ENCODE measurements at places on chromosomes 2 and 18. TPM values are rescaled to one million over a fixed set of nuclear protein-coding genes. Genes with fewer than 3 reads are reported as not detected.

The GAD1 gene
- not detected for total RNA-seq

The POTEF gene
- not detected for total RNA-seq

The C18orf32 gene
- 25.1 TPM for total RNA-seq

The C18orf54 gene
- 1.5 TPM for total RNA-seq

The FBXO41 gene
- total RNA-seq: 1.8 TPM

DNA sequence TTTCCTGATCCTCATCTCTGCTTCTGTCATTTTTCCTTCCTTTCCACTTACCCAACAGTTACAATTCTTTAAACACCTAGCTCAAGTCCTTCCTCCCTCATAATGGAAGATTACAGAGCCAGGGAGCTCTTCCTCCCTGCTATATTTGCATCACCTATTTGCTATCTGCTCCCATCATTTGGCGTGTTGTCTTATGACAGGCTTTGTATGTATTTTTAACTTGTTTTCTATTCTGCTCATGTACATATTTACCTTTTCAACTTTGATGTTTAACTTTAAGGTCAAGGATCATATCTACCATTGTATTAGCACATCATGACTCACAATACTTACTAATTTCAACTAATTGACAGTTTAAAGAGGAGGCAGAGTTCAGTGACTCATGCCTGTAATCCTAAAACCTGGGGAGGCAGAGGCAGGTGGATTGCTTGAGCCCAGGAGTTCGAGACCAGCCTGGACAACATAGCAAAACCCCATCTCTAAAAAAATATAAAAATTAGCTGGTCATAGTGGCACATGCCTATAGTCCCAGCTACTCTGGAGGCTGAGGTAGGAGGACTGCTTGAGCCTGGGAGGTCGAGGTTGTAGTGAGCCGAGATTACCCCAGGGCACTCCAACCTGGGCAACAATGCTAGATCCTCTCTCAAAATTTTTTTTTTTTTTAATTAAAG lies 308.0 kb upstream of the STON1 start:
- no peak for DNase-seq
- H3K4me1 ChIP-seq: no peaks in the 10 kb centered on the region
- no peaks in the 10 kb centered on the region for H3K36me3 ChIP-seq
- H3K4me3 ChIP-seq: no peak overlapping the region
- H3K27ac ChIP-seq: no peak overlapping the region

- peaks cover 12% of the 10 kb centered on the region for H3K4me1 ChIP-seq
- DNase-seq: no peak
- H3K4me3 ChIP-seq: no peak overlapping the region
- no peaks in the 10 kb centered on the region for H3K36me3 ChIP-seq
These were observed 96.4 kb downstream of the CERS6 start for GRCh38 chr2:168552450-168552856.

- peak overlapping the region; percentile 64 for H3K4me3 ChIP-seq
- H3K27me3 ChIP-seq: no peaks in the 10 kb centered on the region
- peak; percentile 57 for DNase-seq
These were observed 631.5 kb downstream of the NYAP2 start for GRCh38 chr2:226030788-226031646.

GRCh38 chr2:184370954-184371353 lies 227.4 kb upstream of the ZNF804A start:
- no peak overlapping the region for H3K4me3 ChIP-seq
- no peaks in the 10 kb centered on the region for H3K36me3 ChIP-seq
- H3K4me1 ChIP-seq: no peaks in the 10 kb centered on the region

- H3K27me3 ChIP-seq: peaks cover 13% of the 10 kb centered on the region
- peaks cover 3% of the 10 kb centered on the region for H3K36me3 ChIP-seq
- peak; percentile 18 for DNase-seq
- H3K4me3 ChIP-seq: no peak overlapping the region
- peaks cover 7% of the 10 kb centered on the region for H3K4me1 ChIP-seq
- H3K27ac ChIP-seq: no peak overlapping the region
These were observed 59.1 kb downstream of the COL6A3 start for GRCh38 chr2:237354892-237355291.

DNA sequence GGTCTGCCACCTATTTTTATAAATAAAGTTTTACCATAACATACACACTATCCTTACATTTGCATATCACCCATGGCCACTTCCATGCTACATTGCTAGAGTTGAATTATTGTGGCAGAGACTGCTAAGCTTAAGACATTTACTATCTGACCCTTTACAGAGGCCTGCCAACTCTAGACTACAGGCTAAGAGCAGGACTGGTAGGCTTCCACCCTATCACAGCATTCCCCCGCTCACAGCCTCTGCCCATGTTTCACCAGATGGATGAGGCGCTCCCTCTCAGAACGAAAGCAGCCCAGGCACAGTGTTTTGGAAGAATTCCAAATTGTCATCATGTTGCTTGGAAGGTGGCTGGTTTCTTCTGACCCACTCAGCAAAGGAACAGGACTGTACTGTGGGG lies 91.7 kb upstream of the SLC35G4 start:
- no peak overlapping the region for H3K4me3 ChIP-seq
- H3K36me3 ChIP-seq: no peaks in the 10 kb centered on the region
- DNase-seq: no peak
- no peaks in the 10 kb centered on the region for H3K4me1 ChIP-seq
- H3K27ac ChIP-seq: no peak overlapping the region

DNA sequence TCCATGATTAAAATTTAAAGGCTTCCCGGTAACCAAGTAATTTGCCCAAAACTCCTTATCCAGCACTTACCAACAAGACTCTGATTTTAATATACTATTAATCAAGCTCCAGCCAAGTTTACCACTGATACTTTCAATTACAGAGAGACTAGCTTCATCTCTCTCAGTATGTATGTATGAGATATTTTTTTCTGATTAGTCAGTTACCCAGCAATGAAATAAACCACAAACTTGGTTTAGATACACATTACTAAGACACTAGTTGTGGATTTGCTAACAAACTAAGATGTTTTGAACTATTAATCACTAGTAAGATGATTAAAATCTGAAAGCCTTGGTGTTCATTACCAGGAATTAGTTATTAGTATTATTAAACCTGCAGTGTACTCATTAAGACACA lies 1272.2 kb upstream of the ACVR2A start:
- no peak overlapping the region for H3K4me3 ChIP-seq
- H3K27ac ChIP-seq: no peak overlapping the region
- no peak for DNase-seq
- no peaks in the 10 kb centered on the region for H3K4me1 ChIP-seq
- no peaks in the 10 kb centered on the region for H3K27me3 ChIP-seq

DNA sequence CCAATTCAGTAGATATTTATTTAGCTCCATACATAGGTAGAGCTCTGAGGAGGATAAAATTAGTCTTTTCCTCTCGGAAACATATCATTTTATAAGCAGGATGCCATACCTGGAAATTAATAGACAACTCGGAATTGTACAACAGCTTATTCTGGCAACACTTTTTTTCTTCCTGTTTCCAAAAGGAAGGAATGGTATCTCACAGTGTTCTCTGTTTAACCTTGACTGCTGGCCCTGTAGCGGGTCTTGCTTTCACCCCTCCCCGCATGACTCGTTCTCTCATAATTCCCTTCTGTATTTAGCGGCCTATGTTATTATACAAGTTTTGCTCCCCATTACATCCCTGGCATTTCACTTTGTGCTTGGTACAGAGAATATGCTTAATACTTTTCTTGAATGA lies 2.5 kb upstream of the KYNU start:
- no peak overlapping the region for H3K27ac ChIP-seq
- H3K4me3 ChIP-seq: no peak overlapping the region
- no peaks in the 10 kb centered on the region for H3K27me3 ChIP-seq
- H3K36me3 ChIP-seq: no peaks in the 10 kb centered on the region
- no peak for DNase-seq

DNA sequence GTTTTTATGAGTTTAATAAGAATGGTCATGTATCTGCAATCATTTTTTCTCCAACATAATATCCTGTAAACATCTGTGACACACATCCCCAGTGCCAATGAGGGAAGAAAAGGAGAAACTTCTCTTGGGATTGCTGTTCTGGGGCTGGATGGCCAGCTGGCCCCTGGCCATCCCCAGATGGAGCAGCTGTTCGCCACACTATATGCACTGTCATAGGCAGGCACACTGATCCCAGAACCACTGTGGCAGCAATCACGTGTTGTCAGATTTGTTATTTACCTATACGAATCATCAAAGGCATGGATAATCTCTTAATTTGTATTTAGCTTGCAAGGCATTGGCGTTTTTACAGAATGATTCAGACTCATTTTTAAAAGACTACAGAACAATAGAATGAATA lies 167.6 kb upstream of the ACAA2 start:
- H3K4me3 ChIP-seq: no peak overlapping the region
- no peak for DNase-seq
- H3K36me3 ChIP-seq: no peaks in the 10 kb centered on the region
- H3K27ac ChIP-seq: no peak overlapping the region

- H3K36me3 ChIP-seq: no peaks in the 10 kb centered on the region
- no peak for DNase-seq
- no peak overlapping the region for H3K27ac ChIP-seq
- H3K4me1 ChIP-seq: no peaks in the 10 kb centered on the region
These were observed 121.1 kb upstream of the KLHL14 start for GRCh38 chr18:32893915-32894314.

All from heart right ventricle (tissue), 16 donors.